ENCODE measurements at places on chromosomes 1 and 21. TPM values are rescaled to one million over a fixed set of nuclear protein-coding genes. Genes with fewer than 3 reads are reported as not detected.

ATP5PB gene
- 294 TPM for total RNA-seq

GRCh38 chr1:56355918-56356317, 223.4 kb downstream of the PLPP3 start:
- DNase-seq = no peak
- H3K27me3 ChIP-seq = no peaks in the 10 kb centered on the region
- no peak overlapping the region for H3K27ac ChIP-seq
- H3K36me3 ChIP-seq = no peaks in the 10 kb centered on the region
- no peaks in the 10 kb centered on the region for H3K4me1 ChIP-seq

- peaks cover 61% of the 10 kb centered on the region for H3K27me3 ChIP-seq
- no peaks in the 10 kb centered on the region for H3K36me3 ChIP-seq
- peaks cover 27% of the 10 kb centered on the region for H3K4me1 ChIP-seq
- DNase-seq = no peak
- H3K4me3 ChIP-seq = no peak overlapping the region
These were observed 69.9 kb upstream of the TARDBP start for GRCh38 chr1:10942542-10942912.

APOBEC4 gene
- total RNA-seq = not detected

DNA sequence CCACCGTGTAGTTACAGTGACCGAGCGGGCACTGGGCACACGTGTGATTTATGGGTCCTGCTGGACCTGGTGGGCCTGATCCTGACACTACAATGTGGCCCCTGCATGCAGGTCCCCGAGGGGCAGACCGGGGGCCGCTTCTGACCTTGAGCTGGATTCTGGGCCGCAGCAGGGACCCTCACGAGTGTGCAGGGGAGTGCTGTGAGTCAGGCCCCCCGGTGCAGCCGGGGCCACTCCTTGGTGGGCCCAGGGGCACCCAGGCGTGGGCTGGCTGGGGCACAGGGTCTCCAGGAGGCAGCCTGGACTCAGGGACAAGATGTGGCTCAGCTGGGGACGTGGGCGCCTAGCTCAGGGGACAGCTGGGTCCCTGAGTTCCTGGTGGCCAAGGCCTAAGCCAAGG, 77.5 kb upstream of the TTC34 start:
- H3K4me1 ChIP-seq = no peaks in the 10 kb centered on the region
- DNase-seq = no peak
- no peak overlapping the region for H3K27ac ChIP-seq

GRCh38 chr1:21379571-21379970, 60.4 kb upstream of the NBPF3 start:
- peaks cover 9% of the 10 kb centered on the region for H3K4me1 ChIP-seq
- H3K27me3 ChIP-seq = peaks cover 11% of the 10 kb centered on the region
- no peak overlapping the region for H3K27ac ChIP-seq
- no peak overlapping the region for H3K4me3 ChIP-seq

DNA sequence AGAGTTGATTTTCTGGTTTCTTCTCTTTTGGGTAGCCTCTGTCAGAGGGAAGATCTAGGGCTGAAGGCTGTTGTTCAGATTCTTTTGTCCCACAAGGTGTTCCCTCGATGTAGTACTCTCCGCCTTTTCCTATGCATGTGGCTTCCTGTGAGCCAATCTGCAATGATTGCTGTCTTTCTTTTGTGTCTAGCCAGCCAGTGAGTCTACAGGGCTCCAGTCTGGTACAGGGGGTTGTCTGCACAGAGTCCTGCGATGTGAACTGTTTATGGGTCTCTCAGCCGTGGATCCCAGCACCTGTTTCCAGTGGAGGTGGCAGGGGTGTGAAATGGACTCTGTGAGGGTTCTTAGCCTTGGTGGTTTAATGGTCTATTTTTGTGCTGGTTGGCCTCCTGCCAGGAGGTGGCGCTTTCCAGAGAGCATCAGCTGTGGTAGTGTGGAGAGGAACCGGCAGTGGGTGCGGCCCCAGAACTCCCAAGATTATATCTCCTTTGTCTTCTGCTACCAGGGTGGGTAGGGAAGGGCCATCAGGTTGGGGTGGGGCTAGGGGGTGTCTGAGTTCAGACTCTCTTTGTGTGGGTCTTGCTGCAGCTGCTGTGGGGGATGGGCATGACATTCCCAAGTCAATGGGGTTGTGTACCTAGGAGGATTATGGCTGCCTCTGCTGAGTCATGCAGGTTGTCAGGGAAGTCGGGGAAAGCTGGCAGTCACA, 81.3 kb upstream of the C21orf91 start:
- DNase-seq = no peak
- H3K4me3 ChIP-seq = no peak overlapping the region
- H3K36me3 ChIP-seq = no peaks in the 10 kb centered on the region
- H3K27ac ChIP-seq = no peak overlapping the region
- peaks cover 5% of the 10 kb centered on the region for H3K27me3 ChIP-seq
- H3K4me1 ChIP-seq = peaks cover 13% of the 10 kb centered on the region

Measured in activated T-helper 2 cell treated with anti-CD3 and anti-CD28 coated beads, Interferon-gamma antibody, Interleukin-2, Interleukin-4, amounts not matched to agents 10 μg/mL and 5 μg/mL and 100 μg/mL, durations not matched to agents 14 hours and 24 hours and 36 hours (primary cell).